Activated T-helper 1 cell treated with anti-CD3 and anti-CD28 coated beads, Interleukin-12 subunit alpha, Interleukin-12 subunit beta, Interleukin-2, Interleukin-4 antibody, amounts not matched to agents 30 ng/mL and 10 ng/mL and 1 ng/mL, durations not matched to agents 14 hours and 24 hours and 36 hours (primary cell): ENCODE measurements at places on chromosomes 11 and 22.
A peak's percentile ranks its signal among the peaks of the same experiment; 100 is the strongest.

DNA sequence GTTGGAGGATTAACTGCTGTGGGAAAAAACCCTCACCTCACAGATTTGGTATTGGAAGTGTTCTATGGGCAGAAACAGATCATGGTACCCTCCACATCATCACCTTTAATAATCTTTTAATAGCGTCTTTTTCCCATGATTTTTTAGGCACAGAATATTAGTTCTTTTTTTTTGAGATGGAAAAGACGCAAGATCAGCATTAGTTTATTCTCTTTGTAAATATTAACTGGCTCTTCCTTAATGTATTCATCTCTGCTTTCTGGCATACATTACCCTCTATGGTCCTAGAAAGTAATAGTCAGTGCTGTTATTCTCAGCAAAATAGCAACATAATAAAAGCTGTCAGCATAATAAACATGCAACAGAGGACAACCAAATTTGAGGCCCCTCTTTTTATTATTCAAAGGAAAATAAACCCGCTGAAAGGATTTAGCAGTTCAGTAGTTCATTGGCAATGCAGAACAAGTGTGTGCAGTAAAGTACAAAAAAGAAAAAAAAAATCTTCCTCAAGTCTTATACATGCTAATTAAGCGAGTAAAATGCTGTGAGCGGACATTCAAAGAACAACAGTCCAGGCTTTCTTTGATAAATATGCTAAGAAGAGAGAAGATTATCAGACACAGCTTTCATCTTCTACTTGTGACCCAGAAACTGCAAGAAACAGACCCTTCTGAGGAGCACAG lies 37.5 kb upstream of the DDI1 start:
- DNase-seq, result no peak

DNA sequence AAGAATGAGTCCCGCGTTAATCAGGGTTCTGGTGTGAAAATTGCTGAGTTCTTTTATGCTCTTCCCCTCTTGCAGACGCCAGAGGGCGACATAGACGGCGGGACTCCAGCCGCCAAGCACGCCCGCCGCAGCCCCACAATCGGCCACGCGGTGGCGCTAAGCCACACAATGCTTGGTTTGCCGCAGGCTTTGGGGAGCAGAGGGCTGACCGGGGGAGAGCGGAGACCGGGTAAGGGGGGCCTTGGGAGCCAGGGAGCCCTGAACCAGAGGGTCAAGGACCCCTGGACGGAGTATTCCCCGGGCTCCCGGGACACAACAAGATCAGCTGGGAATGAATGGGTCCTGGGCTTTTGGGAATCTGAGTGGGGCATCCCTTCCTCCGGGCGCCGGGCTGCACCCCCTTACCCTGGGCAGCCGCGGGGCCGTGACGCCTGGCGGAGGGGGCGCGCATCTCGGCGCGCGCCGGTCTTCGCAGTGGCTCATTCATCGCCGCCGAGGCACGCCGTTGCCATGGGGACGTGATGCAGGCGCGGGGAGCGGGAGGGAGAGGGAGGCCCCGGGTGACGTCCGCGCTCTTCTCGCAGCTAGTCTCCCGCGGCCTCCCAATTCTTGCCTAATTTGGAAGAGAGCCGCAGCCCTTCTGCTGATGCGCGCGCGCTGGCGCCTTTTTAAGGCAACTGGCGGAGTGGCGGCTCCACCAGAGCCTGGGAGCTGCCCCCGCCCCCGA lies 12.2 kb upstream of the NPAS4 start:
- DNase-seq, result peak; percentile 86

DNA sequence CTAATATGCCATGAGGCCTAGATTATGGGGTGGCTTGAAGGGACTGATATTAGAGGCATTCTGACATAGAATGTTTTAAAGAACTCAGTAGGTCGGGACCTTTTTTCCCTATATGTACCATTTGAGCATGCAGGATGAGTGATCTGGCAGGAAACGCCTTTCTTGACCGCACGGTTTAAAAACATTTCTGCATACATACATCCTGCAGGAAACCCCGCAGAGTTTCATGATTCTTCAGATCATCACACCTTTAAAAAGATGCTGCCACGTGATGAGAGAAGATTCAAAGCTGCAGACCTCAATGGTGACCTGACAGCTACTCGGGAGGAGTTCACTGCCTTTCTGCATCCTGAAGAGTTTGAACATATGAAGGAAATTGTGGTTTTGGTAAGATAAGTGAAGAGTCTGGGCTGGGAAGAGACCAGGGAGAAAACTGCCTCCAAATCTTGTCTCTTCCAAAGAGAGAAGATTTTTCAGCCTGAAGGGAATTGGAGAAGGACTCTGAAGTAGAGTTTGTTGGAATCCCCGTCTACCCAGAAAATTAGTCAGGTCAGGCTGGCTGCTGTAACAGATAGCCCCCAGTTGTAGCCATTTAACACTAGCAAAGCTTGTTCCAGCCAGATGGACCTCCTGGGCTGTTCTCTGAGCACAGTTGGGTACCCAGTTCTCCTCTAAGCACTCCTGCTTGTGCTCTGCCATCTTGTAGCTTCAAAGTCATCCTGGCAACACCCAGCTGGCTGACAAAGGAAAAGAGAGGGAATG lies 7.4 kb downstream of the RCN1 start:
- no peak for DNase-seq

- no peak for DNase-seq
Observed at GRCh38 chr22:34038801-34039555, 118.7 kb upstream of the LARGE1 start.

DNA sequence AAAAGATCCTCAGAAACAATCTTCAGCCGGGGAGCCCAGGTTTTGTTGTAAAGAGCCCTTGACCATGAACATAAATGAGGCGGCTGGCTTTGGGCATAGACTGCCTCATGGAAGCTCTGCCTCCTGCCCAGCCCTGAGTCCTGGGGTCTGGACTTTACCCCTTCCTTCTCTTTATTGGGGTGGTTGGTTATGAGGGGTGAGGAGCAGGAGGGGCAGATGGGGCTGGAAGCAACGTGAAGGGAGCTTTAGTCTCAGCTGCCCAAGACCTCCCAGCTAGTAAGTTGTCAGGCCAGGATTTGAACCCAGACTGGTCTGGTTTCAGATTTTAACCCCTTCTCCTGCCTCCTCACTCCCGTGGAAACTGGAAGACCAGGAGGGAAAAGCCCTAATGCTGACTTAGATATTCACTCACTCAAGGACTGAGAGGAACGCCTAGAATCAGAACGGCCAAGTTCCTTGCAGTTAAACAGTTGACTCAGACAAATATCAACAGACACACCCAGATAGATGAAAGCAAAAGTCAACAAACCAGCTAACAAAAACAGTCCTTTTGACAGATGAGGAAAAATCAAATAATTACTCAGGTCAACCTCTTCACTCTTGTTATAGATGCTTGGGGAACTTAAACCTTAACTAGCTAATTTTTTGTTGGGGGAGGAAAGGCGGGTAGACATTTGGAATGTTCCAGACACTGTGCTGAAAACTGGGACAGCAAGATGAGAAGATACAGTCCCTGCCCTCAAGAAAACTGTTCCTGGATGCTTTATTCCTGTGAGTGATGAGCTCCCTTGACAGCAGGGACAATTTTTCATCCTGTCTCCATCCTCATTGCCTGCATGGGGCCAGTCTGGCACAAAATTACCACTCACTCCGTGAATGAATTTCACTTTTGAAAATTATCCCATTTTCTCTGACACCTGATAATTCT lies 20.8 kb upstream of the ARRB1 start:
- no peak for DNase-seq

DNA sequence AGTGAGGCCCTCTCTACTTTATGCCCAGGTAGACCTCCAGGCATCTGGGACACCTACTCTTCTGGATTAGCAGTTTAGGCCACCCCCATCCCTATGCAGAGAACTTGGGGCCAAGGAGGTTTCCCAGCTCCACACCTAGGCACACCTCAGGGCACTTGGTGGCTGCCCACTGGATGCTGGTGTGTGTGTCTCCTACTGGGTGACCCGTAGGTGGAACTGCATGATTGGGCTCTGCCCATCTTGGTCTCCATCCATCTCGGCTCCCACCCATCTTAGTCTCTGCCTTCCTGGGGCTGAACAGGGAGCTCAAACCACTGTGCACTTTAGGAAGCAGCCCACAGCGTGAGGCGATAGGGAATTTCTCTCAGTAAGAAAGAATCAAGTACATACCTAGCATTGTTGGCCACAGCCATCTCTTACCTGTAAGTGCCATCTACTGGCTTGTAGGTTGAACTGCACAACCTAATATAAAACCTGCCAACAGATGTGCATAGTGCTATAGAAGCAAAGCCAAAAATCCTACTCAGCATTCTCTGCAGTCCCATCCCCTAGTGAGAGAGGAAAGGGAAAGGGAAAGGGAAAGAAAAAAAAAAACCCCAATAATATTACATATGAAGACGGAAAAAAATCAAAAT lies 61.6 kb upstream of the PTPN5 start:
- no peak for DNase-seq

GRCh38 chr11:119306373-119306890 lies 10.5 kb downstream of the MCAM start:
- DNase-seq, result peak; percentile 15

DNA sequence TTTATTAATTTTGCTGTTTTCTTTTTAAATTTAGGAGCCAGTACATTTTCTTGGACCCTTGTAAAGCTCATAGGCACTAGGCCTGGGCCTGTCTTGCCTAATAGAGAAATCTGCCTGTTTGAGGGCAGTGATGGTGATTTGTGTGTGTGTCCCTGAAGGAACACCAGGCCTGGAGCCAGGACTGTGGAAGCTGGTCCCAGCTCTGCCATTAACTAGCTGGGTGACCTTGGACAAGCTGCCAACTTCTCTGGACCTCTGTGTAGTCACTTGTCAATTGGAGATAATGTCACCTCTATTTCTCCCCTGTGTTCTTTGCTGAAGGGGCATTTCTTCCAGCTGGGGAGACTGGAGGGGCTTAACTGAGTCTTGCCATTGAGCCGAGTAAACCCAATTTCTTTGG lies 16.0 kb upstream of the FTH1 start:
- no peak for DNase-seq

GRCh38 chr11:112113539-112114457 lies 27.1 kb downstream of the SDHD start:
- no peak for DNase-seq

DNA sequence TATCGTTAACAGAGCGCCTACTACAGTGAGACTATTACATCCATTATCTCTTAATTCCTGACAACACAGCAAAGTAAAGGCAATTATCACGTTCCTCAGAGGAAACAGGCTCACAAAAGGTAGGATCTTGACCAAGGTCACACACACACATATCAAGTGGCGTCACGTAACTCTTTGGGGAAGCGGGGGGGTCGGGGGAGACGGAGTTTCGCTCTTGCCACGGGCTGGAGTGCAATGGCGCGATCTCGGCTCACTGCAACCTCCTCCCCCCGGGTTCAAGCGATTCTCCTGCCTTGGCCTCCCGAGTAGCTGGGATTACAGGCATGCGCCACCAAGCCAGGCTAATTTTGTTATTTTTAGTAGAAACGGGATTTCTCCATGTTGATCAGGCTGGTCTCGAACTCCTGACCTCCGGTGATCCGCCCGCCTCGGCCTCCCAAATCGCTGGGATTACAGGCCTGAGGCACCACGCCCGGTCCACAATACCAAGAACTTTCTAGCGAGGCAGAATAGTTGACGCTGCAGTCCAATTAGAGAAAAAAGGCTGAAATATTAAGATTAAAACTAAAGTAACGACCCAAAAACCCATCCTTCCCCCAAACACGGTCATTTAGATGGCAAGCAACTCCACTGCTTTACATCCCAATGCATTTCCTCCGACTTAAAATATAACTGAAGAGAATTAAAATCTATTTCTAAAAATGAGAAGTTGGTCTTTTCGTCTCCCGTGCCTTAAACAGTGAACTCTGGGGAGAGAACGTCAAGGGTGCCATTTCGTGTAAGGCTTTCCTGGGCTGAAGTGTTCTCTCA lies 1.2 kb downstream of the DDX17 start:
- DNase-seq, result peak; percentile 38

DNA sequence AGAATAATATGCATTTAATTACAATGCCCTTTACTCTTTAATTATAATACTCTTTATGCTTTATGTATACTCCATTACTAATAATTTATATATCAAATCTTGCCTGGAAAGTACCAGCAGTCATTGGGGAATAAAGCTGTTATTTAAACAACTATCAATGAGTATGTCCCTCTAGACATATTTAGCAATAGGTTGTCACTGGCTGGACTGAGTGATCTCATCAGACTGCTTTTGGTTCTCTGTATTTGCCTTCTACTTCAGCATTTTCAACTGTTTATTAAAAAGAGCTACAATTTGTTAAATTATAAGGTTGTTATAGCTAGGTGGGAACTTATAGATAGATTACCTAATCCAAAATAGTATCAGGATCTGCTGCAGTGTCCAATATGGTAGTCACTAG lies 267.2 kb downstream of the DCDC1 start:
- no peak for DNase-seq

DNA sequence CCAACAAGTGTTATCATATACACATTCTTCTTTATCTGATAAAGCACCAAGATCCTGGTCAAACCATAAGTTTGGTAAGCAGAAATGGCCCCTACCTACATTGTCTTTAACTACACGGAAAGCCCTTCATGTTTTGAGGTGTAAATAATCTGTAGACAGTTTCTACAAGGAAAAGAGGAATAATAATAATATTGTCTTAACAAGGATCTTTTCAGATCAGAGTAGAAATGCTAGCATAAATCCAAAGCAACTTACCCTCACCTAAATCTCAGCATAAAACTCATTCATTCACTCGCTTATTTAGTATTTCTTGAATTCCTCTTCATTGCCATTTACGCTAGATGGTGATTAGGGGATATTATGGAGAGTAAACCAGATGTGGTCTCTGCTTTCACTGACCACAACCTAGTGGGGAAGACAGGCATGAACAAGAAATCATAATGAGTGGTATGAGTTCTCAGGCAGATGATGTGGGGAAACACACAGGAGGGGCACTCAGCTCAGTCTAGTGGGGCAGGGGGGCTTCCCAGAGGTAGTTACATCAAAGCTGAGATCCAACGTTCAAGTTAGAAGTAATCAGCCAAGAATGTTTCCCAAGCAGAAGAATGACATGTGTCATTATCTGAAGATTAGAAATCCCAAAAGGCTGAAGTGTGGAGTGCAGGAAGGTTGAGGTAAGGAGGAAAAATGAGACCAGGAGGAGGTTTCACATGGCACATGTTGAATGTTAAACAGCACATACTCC lies 65.4 kb upstream of the ZC3H12C start:
- DNase-seq, result no peak

GRCh38 chr11:132493801-132494200 lies 1038.5 kb downstream of the OPCML start:
- no peak for DNase-seq

DNA sequence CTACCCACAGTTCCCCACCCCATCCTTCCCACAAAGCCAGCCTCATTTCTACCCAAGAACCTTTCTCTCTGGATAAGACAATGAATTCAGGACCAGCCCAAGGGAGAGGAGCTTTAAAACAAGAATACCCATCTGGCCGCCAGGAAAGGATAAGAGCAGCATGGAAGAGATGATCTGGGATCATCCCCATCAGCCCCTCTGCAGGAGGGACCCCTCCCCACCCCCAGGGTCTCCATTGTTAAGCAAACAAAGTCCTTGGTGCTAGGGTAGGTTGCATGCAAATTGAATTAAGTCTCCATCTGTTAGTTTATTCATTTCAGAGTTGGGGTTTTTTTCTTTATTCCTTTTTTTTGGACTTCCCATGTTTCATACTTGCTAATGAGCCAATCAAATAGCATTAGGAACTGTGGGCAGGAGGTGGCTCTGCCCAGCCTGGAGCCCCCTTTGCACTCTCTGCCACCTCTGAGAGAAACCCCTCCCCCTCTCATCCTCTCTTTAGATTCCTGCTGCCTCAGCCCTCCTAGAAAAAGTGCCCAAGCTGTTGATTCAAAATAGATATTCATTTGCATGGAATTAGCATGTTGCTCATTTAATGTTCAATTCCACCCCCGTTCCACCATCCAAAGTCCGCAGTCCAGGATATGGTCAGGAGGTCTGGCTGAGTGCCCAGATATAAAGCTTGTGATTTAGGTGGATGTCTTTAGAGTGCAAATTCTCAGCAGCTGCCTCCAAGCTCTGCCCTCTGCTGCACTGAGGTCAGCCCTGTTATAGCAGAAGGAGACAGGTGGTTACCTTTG lies 138.5 kb upstream of the NCAM1 start:
- no peak for DNase-seq
